M059J (cell line): ENCODE measurements at places on chromosomes 11 and 22. TPM values are rescaled to one million over a fixed set of nuclear protein-coding genes. Genes with fewer than 3 reads are reported as not detected.

The HDHD5 gene
- total RNA-seq = 30.8 and 32.1 TPM in 2 replicates

The PVALB gene
- not detected in 2 replicates for total RNA-seq

The VPS37C gene
- total RNA-seq = 8.0 and 15.1 TPM in 2 replicates

The PAX6 gene
- 30.6 and 36.2 TPM in 2 replicates for total RNA-seq

The EHF gene
- 0.25 and 0.81 TPM in 2 replicates for total RNA-seq

The MUC5AC gene
- total RNA-seq = not detected in 2 replicates

The MRPL11 gene
- total RNA-seq = 57.9 and 80.2 TPM in 2 replicates

The C22orf31 gene
- not detected in 2 replicates for total RNA-seq

GRCh38 chr11:43746670-43747069 lies 66.1 kb downstream of the HSD17B12 start:
- no peak for DNase-seq

DNA sequence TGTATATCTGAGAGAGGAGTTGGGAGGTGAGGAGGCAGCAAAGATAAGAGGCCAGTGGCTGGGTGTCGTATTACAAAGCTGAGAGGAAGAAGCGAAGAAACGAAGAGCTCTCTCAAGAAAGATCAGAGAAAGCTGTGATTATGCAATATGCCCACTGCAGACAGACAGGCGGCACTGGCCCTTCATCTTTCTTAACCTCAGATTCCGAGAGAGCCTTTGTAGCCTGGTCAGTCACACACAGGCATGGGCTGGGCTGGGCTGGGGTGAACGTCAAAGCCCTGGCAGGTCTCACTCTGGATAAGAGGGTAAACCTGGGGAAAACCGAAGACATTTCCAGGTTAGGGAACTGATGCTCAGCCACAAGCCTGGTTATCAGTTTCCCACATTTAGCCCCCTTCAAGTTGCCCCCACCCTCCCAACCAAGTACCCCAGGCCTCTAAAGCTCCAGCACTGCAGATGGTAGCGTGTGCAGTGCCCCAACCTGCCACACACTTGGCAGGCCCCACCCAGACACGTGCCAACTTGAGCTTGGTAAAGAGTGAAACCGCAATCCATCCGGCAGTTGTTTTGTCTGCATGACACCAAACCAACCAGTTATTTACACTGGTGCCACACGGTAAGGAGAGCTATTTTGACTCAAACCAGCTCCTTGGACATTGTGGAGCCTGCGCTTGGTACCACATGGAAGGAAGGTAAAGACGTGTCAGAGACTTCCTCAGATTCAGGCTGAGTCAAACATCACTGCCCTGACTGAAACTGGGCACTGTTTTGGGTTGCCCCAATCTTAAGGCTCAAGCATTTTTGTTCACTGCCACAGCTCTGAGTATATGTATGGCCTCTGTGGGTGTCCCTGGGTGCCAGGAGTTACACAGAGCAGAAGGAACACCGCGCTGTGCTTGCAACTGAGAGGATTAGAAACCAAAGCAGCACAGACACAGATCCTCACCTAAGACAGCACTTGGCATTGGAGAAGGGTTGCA lies 135.9 kb downstream of the FDX1 start:
- peak; percentile 88 for DNase-seq

DNA sequence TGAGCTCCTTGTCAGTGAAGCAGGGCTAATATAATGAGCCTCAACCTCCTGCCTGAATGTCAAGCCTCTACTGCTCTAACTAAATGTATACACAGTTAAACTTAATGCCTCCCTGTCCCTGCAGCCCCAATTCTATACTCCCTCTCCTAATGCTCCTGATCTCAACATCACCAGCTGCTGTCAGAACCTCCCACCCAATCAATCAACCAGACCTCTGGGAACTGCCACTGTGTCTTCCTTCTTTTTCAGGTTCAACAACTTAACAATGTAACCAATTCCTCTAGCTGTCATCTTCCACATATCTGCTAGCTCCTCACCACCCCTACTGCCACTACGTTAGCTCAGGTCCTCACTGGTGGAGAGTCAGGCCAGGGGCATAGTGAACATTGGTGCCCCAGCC lies 339.8 kb upstream of the NARS2 start:
- DNase-seq = no peak

DNA sequence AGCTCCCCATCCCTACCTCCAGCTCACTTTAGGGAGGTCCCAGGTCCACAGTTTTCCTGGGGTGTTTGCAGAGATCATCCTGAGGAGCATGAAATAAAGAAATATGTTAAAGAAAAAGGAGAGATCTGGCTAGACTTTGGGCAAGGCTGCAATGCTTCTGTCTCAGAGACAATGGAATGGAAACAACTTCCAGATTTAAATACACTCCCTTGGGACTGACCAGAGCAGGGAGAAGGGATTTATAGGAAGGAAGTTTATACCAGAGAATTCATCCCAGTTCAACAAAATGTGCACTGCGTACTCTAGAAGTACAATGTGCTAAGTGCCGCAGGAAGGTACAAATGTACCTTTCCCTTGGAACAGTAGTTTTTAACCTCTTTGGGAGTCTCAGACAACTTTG lies 40.4 kb downstream of the ETS1 start:
- DNase-seq = no peak

DNA sequence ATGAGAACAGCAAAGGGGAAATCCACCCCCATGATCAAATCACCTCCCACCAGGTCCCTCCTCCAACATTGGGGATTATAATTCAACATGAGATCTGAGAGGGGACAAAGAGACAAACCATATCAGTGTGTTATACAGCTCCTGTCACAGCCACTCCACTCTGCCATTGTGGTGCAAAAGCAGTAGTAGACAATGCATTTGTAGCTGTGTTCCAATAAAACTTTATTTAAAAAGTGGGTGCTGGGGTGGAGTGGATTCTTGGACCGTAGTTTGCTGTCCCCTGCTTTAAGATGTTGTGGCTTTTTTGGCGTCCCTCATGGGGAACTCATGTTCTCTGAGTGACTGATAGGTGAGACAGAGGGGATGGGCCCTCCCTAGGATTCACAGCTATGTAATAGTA lies 399.1 kb downstream of the SOX6 start:
- no peak for DNase-seq

DNA sequence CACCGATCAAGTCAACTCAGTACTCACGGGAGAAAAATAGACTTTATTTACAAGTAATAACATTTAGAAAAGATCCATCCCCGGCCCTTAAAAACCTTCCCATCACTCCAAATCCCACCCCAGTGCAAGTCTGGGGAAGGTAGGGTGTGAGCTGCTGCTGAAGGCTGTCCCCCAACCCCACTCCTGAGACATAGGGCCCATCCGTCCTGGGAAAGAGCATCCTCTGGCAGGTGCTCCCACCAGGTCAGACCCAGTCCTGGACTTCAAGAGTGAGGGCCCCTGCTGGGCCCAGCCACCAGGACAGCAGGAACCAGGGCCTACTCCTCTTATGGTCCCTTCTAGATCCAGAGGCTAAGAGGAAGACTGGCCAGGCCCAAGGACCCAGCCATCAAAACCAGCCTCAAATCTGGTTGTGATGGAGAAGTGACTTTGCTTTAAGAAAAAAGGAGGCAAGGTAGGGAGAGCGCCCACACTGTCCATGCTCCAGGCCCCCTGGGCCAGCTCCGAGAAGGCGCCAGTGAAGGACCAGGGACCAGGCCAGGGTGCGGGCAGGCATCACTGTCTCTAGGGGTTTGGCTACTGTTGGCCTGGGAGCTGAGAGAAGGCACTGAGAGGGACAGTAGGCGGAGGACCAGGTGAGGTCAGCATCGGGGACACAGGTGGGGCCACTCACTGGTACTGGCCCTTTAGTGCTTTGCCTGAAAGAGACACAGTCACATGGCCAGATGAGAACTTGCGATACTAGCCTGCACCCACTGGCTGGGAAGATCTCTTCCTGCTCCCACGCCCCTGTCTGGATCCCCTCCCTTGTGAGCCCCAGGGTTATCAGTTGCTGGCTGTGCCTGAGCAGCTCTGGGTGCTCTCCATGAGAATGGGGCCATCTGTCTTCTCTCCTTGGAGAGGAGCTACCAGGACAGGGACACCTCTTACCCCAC lies 4.4 kb downstream of the IL18BP start:
- DNase-seq = no peak

DNA sequence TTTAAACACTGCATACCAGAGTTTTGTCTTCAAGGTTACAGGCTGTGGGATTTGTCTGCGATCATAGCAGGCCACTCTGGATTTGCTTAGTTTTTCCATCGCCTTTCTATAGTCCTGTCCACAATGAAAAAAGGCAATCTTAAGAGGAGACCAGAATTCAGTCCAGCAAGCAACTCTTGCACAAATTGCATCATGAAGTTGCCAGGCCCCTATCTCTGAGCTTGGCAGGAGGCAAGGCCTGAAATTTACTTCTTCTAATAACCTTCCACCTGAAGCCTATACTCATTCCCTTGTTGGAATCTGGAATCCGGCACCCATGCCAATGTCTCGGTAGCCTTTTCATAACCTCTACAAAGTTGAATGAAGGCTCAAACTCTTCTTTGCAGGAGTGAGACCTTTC lies 100.1 kb downstream of the NAV2 start:
- no peak for DNase-seq

DNA sequence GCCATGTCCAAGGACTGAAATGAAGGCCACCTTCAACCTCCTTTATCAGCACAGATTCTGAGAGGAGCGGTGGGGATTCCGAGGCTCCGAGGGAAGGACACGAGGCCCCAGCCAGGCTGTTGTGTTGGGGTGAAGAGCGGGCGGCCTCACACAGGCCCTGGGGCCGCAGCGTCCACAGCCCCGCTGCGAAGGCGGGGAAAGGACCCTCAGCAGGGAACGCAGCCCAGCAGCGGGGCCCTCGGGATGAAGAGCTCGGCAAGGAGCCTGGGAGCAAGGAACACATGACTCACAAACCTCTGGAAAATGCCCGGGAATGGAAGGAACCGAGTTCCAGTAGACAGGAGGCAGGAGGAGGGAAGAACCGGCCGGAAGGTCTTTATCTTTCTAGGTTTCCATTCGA lies 227.2 kb downstream of the BRD1 start:
- no peak for DNase-seq

DNA sequence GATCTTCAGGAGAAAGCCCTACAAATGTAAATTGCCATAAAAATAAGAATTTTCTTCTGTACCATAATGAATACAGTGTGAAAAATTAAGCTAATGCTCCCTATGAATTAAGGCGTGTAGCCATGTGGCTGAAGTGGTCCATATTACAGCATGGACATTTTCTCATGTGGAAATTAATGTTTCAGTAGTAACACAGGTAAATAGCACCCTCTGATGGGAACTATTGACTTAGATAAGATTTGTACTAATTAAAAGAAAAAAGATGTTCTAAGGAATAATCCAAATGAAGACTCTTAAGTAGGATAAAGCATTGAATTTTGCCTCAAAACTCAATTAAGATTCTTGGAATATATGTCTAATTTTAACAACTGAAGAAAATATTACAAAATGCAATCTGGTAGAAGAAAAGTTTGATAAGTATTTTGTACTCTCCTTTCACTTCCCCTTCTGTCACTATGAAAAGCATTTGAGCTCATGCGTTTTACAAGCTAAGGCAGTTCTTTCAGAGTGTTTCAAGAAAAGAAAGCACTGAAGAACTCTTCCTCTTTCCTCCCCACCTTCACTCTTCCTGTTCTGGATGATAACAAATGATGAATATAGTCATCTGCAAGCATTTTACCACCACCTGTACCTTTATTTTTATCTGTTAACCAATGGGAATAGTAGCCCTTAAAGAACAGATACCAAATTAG lies 9.9 kb upstream of the OR8D2 start:
- DNase-seq = peak; percentile 20

GRCh38 chr11:79285756-79286155 lies 155.1 kb downstream of the TENM4 start:
- DNase-seq = no peak

DNA sequence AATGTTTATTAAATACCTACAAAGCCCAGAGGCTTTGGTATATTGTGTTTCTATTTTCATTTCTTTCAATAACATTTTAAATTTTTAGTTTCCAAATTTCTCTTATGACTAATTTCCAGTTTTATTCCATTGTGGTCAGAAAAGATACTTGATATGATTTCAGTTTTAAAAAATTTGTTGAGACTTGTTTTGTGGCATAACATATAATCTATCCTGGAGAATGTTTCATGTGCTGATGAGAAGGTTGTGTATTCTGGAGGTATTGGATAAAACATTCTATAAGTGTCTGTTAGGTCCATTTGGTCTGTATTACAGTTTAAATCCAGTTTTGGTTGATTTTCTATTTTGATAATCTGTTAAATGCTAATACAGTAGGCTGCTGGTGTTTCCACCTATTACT lies 9.8 kb upstream of the RAG1 start:
- DNase-seq = no peak

DNA sequence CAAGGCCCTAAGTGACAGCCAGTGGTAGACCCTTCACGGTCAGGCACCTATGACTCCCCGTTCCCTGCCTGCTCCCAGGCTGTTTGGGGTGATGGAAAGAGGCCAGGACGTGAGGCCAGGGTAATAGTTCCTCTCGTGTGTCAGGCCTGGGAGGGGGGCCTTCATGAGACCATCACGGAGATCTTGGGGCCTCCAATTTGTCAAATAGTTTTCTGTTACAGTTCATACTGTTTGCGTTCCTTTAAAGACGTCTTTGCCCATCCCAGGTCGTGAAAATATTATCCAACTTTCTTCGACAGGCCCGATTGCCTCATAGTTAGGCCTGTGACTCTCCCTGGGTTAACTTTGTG lies 62.2 kb upstream of the KCNQ1OT1 start:
- DNase-seq = no peak

DNA sequence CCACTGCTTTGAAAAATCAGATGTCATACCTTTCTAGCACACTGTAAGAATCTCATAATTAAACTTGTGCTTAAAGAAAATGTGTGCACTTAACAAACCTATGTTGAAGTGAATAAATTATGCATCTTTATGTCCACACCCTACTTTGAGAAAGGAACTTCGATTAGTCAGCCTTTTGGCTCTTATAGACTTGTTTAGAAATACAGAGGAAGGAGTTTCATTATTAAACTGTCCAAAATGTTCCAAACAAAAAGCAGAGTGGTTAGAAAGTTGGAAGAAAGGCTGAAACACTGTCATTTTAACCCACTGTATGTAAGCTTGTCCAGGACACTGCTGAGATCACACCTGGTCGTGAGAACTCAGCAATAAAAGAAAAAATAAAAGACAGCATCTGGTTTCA lies 863.2 kb upstream of the CHORDC1 start:
- no peak for DNase-seq

DNA sequence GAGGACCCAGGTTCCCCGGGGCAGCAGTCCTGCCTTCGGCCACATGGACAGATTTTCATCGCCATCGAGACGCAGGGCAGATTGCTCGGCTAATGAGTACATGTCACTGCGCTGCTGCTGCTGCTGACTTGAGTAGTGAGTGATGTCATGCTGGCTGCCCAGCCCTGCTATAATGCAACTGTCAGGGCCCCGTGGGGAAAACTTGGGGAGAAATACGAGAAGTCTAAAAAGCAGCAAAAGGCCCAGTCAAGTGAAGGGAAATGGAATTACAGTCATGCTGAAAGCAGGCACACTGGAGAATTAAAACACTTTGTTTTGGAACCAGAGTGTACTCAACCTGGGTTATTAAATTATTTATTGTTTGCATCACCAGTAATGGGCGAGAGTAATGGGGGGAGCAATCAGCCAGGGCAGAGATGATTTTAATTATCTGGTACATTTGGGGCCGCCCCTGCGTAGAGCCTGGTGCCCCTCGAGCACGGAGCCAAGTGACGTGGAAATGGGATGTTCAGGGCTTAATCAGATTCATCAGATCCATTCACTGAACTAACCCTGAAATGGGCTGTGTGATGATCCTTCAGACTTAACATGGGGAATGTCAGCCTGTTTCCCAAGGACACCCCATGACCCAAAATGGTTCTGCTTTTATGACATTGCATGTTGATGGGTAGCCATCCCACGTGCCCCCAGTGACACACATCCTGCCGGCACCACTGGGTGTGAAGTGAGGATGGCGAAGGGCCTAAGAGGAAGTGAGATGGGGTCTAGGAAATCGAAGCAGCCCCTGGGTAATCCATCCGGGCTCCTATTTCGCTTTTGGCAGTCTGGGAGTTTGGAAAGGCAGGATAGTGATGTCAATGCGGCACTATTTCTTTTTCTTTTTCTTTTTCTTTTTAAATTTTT lies 241.6 kb upstream of the CADM1 start:
- no peak for DNase-seq
